ENCODE measurements at places on chromosomes 1 and 21.

GRCh38 chr1:92194511-92194910, 23.2 kb upstream of the C1orf146 start:
- DNase-seq, result no peak

- no peak for DNase-seq
Measured at GRCh38 chr1:197438010-197438790, 170.1 kb downstream of the CRB1 start.

- no peak for DNase-seq
Measured at GRCh38 chr1:236165238-236165981, 23.1 kb downstream of the GPR137B start.

DNA sequence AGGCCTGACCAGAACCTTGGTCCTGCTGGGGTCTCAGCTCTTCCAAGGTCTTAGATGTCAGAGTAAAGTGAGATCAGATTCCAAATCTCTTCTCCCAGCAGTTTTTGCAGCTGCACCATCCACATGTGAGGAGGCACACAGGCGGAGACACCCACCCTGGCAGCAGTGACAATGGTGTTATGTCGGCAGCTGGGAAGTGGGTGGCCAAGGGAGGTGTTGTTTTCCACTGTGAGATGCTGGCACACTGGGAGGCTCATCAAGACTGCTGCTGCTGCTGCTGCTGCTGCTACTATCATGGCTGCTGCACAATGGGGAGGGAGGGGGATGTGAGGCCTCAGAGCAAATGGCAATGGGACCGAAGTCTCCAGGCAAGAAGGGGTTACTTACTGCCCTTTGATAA, 23.6 kb downstream of the CAMK2N1 start:
- DNase-seq, result no peak

DNA sequence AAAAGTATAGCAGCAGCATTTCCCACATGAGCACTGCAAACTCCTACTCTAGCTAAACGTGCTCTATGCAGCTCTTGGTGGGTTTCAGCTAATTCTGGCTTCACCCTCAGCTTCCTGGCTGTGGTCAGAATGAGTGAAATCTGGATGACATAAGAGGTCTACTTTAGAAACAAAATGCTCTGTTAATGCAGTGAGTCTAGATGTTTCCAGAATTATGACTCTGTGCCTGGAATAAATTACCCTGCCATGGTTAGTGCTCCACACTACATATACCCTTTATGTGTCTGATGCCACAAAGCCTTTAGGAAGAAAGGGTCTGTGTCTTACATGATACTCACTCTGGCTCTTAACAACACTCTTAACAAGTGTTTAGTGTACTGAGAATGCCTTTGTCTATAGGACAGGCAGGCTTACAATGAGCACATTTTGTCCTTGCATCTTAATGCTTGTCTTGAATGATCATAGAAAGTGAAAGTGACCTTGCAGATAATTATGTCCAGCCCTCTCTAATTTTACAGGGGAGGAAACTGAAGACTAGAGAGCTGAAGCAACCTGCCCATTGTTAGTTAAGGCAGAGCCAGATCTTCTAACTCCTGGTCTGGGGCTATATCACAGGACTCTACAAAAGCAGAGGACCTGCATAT, 9.2 kb downstream of the S100A10 start:
- no peak for DNase-seq

DNA sequence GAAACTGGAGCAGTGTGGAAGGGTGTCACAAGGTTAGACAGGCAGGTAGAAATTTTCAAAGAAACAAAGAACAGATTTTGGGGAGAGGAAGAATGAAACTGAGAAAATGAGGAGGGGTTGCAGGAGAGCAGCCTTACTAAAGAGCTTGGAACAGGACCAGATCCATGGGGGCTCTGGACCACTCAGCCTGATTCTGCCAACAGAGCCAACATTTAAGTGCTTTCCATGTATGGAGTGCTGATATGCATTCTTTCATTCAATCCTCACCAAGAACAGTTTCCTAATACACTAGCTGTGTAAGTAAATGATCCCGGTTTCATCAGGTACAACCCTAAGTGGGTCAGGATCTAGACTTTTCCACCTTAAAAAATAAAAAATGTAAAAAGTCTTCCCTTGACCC, 16.2 kb downstream of the LPGAT1 start:
- DNase-seq, result no peak

- no peak for DNase-seq
Measured at GRCh38 chr1:160428655-160429054, 28.3 kb downstream of the VANGL2 start.

DNA sequence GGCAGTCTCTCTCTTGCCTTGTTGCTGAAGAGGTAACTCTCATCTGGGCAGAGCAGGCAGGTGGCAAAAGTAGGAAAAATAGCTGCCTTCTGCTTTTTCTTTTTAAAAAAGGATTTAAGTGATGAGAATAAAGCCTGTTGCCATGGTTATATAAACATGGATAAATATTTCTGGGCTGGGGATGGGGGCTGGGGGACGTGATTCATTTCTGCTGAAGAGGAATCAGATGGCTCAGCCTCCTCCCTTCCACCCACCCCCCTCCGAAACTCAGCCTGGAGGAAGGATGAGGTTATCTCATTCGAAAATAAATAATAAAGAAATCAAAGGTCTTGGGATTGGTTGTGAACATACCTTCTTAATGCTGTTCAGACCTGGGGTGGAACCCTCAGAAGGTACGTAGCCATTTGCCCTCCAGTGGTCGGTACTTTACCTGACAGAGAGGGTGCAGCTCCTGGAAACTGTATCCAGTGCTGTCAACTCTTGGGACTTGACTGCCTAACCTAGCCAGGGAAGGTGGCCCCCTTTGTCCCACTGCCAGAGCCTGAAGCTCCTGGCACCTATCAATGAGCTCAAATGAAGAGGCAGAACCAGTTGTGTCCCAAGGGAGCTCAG, 3.8 kb upstream of the INKA2 start:
- no peak for DNase-seq

- DNase-seq, result no peak
Measured at GRCh38 chr1:196997423-196997822, 20.1 kb downstream of the CFHR5 start.

GRCh38 chr1:77355010-77355409, 73.2 kb downstream of the AK5 start:
- no peak for DNase-seq

DNA sequence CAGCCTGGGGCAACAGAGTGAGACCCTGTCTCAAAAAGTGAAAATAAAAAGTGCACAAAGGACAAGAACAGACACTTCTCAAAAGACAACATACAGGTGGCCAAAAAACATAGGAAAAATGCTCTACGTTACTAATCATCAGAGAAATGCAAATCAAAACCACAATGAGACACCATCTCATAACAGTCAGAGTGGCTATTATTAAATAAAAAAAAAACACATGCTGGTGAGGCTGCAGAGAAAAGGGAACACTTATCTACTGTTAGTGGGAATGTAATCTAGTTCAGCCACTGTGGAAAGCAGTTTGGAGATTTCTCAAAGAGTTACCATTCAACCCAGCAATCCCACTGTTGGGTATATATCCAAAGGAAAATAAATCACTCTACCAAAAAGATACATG, 173.2 kb downstream of the SMYD3 start:
- DNase-seq, result no peak

GRCh38 chr1:25804244-25804963, 4.4 kb downstream of the SELENON start:
- DNase-seq, result no peak

DNA sequence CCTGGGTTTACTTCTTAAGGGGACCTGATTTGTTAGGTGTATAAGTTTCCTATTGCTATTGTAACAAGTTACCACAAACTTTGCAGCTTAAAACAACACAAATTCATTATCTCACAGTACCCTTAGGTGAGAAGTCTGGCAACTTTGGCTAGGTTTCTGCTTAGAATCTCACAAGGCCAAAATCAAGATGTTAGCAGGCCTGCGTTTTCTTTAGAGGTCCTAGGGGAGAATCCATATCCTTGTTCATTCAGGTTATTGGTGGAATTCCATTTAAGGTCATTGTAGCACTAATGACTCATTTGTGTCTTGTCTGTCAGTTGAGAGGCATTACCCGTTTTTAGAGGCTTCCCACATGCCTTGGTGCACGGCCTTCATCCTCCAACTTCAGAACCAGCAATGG, 8.2 kb upstream of the SH2D1B start:
- DNase-seq, result no peak

- DNase-seq, result no peak
Measured at GRCh38 chr1:168112673-168113305, 23.9 kb downstream of the GPR161 start.

DNA sequence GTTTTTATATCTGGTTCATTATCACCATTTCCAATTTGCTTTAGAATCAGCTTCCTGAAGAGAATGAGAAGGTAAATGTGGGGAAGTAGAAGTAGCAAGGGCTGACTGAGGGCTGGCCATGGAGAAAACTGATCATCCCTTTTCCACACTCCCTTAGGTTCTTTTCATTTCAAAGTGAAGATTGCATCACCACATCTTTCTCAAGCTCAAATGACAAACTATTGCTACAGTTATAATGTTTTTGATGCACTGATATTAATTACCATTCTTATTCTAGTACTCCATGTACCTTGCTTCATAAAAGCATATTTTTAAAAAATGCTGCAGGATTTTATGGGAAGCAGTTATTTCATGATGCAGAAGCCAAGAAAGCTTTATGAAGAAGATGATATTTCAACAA, 7.9 kb upstream of the AK5 start:
- DNase-seq, result no peak

GRCh38 chr1:234592240-234592639, 17.7 kb downstream of the IRF2BP2 start:
- DNase-seq, result no peak

- DNase-seq, result no peak
Measured at GRCh38 chr1:162299018-162299417, 77.6 kb downstream of the SPATA46 start.

DNA sequence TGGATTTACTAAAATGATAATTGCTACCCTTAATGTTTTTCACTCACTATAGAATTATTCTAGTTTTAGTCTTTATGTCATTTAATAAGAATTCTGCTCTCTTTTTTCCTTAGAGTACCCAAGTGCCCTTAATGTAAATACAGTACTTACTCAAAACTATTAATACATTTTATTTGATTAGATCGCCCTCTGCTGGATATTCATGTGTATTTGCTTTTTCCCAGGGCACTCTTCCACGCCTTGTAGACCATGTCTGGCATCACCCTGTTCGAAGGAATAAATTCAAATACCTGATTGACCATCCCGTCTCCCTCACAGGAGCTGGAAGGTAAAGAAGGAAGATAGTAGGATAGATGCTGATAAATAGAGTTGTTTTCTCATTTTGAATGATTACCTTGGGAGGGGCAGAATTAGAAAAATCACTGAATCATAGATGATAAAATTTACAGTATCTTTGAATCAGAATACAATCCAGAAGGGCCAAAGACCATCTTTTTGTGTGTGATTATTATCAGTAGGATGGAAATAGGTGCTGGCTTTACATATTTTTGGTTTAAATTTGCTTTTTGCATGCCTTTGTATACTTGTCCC, 4.1 kb downstream of the AXDND1 start:
- no peak for DNase-seq

DNA sequence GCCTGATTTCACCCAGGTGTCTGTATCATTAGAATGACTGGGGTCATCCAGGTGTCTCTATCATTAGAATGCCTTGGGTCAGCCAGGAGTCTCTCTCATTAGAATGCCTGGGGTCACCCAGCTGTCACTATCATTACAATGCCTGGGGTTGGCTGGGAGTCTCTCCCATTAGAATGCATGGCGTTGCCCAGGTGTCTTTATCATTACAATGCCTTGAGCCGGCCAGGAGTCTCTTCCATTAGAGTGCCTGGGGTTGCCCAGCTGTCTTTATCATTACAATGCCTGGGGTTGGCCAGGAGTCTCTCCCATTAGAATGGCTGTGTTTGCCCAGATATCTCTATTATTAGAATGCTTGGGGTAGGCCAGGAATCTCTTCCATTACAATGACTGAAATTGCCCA, 61.6 kb downstream of the RNF187 start:
- no peak for DNase-seq

- no peak for DNase-seq
Measured at GRCh38 chr1:101451888-101452287, 215.1 kb downstream of the S1PR1 start.

DNA sequence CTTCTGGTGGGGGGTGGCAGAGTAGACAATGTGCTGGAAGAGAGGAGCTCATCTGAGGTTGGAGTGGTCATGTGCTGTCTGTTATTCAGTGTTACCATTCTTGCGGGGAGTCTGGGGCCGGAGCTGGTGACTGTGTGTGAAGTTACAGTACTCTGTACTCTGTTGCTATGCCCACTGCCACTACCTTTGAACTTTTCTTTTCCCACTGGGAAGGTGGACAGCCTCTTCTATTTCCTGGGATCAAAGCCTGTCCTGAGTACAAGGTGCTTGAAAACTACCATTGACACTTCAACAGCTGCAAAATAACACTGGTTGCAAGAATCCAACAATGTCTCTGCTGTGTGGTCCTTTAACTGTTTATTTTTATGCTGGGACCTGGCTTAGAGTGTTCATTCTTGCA, 66.4 kb upstream of the ZNF326 start:
- no peak for DNase-seq

GRCh38 chr1:26289158-26290059, 9.5 kb downstream of the SH3BGRL3 start:
- peak; percentile 48 for DNase-seq

DNA sequence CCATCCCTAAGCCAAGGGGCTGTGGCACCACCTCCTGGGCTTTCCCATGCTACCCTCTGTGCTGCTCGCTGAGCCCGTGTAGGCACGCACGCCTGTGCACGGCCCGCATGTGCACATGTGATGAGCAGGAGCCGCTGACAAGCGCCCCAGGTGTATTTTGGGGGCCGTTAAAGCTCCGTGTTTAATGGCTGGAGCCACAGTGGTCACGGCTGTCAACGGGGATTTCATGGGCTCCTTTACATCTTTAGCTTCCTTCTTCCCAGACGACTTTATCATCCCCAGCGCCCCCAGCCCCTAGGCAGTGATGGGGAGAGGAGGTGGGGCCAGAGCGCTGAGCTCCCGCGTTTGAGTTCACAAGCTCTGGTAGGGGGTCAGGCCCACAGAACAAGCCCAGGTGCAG, 11.7 kb upstream of the EPHA8 start:
- DNase-seq, result no peak

DNA sequence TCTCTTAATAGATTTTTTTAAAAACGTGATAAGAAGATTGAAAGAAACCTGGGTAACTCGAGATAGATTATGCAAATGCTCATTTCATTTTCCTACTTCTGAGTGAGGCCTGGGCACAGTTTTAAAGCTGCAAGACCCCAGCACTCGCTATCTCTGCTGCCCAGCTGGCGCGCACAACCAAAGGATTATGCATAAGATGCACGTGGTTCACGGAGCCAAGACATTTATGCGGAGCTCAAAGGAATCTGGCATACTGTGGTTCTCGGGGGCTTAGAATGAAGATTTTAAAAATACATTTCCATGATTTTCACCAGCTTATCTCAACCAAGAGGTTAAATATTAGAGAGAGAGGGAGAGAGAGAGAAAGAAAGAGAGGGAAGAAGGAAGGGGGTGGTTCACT, 210.9 kb downstream of the DSCAM start:
- no peak for DNase-seq

- no peak for DNase-seq
Measured at GRCh38 chr1:157878059-157878458, 36.5 kb upstream of the CD5L start.

Measured in right lobe of liver (tissue), 6 donors.